ENCODE measurements at places on chromosomes 3 and 15.

DNA sequence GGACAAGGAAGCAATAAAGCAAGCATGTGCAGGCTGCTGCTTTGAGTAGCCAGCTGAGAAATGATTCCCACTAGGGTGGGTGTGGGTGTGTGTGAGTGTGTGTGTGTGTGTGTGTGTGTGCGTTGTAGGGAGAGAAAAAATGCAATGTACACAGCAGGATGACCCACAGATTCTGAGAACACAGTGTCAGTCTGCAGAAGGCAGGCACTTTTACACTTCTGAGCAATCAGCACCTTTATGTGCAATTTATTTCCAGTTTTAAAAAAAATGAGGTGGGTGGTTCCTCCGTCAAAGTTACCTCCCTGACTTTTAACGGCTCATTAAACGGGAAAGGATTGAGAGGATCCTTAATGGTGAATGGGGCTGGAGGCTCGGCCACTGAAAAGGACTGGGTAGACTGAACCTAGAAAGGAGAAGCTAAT lies 38.5 kb upstream of the LIPC start:
- no peak for DNase-seq

DNA sequence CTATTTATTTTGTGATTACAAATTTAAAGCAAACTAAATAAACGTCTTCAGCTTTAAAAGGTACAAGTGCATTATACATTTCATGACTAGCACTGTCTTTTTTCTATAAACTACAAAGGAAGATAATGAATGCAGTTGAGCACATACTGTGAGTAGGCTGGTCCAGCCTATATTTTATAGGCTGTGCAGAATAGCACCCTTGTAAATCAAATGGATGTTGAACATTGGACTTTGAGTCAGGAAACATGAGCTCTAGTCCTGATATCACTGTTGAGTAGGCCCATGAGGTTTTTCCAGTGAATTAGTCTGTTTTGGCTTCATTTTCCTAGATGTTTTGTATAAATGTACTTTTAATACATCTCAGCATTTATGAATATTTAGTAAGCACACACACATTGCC lies 447.3 kb upstream of the KCNMB2 start:
- DNase-seq, result no peak

DNA sequence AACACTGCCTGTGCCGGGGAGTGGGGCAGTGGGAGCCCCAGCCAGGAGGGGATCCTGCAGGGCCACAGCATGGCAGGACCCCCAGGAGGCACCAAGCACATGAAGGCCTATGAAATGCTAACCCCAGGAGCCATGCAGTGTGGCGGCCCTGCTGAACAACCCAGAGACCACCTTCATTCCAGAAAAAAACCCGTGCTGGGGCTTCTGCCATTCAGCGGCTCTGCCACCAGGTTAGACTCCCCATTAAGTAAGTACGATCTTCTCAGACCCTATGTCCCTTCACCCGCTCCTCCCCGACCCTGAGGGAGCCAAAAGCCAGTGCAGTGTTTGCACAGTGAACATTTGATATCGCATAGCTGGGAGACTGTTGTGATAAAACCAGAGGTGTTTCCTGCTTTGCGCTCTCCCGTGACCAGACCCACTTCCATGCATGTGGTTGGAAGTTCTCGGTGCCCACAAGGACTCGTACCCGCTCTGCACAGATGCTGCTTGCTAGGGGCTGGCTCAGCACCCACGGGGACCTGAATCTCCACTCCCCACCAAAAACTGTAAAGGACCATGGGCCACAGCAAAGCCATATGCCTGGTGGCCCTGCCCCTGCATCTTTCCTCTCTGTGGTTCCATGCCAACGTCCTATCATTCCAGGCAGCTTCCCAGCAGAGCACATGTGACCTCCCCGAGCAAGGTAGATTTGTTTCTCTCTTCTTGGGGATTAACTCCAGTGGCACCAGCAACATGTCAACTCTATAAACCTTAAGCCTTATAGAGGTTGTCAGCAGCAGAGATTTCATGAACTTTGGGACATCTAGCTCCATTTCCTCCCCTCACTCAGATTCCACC lies 5.3 kb downstream of the PLA2G4D start:
- no peak for DNase-seq

DNA sequence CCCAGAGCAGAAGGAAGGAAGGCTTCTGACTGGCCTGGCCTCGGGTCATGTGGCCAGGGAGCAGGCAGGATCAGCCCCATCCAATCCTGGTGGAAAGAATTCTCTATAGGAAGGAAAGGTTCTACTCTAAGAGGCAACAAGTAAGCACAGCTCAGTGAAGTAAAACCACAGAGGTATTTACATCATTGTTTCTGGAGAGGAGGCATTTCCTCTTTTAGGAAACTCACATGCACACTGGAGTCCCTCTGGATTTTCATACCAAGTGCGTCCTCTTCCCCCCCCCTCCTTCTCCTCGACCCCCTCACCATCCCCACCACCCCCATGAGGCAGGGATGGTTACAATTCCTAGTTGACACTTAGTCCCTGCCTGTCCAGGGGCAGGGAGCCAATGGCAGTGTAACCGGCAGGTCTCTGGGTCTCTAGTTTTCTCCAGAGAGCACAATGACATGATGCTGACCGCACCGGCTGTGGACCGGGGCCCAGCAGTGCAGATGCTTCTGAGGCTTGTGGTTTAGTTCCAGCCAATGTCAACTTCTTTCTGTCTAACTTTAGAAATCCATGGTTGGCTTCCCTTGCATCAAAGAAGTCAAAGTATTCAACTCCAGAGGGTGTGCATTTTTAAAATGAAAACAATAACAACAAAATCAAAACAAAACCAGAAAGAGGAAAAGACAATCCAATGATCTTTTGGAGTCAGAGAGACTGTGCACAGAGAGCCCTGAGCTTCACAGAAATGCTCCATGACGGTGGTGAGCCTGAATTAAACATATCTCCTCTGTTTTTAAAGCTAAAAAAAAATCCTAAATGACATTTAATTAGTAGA lies 230.3 kb upstream of the TLE3 start:
- peak; percentile 62 for DNase-seq

DNA sequence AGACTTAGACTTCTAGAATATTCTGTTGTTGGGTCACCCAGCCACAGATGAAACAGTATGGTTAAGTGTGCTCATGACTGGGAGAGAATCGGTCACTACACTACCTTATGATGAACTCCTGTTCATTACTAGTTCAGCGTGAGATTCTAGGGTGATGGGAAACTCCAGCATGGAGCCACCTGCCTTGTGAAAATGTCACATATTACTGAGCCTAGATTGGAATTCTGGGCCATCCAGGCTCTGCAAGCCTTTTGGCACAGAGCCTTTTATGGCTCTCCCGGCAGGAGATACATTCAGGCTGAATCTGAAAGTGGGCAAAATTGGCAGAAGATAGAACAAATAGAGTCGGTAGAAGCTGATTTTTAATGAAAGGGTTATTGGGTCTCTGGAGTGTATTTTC lies 19.0 kb downstream of the NANOGP8 start:
- DNase-seq, result no peak

GRCh38 chr3:11362600-11362999 lies 90.4 kb downstream of the ATG7 start:
- no peak for DNase-seq

GRCh38 chr15:93497291-93497690 lies 408.3 kb upstream of the RGMA start:
- DNase-seq, result no peak

DNA sequence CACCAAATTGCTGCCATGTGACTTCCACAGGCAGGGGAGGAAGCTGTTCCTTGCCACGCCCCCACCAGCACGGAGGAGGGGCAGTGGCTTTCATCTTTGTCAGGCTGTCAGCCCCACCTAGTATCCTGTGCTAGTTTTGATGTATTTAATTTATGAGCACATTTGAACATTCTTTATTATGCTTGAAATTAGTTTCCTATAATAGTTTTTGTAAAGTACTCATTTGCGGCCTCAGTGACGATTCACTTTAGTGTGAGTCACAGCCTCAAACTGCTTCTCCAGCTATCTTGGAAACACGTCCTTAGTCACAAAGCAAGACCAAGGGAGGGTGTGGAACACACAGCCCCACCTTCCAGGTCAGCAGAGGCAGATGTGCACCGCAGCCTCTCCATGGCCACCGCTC lies 239.9 kb upstream of the ATP10A start:
- no peak for DNase-seq

DNA sequence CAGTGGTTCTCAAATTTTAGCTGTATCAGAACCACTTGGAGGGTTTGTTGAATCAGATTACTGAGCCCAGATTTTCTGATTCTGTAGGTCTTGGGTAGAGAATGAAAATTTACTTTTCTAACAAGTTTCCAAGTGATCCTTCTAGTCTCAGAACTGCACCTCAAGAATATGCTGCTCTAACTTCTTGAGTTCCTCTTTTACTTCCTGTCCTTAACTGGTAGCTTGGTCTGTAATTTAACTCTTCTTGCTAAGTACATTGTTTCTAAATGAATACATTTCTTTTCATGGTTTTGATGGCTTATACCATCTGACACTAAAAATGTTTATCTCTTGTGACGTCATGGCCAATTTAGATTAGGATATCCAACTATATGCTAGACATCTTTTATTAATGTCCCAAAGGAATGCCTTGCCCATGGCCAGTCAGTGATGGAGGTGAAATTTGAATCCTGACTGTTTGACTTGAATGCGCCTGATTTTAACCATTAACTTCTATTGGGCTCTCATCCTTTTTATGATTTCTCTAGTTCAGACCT lies 262.6 kb upstream of the NAALADL2 start:
- no peak for DNase-seq

DNA sequence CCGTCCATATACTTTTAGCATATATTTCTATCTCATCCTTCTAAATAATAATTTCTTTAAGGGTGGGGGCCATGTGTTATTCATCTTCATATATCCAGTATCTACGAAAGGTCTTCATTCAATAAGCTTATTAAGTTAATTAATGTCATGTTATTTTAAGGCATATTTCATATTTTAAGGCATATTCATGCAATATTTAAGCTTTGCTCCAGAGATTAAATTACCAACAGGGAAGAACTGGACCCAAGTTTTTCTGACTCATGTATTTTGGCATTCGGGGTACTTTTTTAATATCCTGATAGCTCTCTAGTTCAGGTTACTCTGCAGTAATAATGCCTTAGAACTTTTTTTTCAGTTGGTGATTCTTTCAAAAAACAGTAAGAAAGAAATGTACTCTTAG lies 27.4 kb downstream of the PHC3 start:
- DNase-seq, result no peak

DNA sequence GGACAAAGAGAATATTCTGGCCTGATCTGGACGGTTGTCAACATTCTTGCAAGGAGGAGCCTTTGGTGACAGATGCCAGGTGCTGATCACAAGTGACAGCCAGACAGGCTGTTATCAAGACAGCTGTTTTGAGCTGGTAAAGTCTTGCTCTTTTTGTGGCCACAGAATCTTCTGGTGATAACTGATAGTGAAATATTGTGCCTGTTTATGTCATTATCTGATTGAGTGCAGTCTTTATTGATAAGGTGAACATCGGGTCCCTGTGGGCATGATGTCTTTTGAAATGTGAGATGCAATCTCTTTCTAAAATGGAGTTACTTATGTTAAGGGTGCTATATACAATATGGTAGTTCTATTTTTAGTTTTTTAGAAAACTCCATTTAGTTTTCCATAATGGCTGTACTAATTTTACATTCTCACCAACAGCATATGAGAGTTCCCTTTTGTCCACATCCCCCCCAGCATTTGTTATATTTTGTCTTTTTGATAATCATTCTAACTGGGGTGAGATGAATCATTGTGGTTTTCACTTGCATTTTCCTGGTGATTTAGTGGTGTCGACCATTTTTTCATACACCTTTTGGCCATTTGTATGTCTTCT lies 10.7 kb downstream of the CEP63 start:
- no peak for DNase-seq

DNA sequence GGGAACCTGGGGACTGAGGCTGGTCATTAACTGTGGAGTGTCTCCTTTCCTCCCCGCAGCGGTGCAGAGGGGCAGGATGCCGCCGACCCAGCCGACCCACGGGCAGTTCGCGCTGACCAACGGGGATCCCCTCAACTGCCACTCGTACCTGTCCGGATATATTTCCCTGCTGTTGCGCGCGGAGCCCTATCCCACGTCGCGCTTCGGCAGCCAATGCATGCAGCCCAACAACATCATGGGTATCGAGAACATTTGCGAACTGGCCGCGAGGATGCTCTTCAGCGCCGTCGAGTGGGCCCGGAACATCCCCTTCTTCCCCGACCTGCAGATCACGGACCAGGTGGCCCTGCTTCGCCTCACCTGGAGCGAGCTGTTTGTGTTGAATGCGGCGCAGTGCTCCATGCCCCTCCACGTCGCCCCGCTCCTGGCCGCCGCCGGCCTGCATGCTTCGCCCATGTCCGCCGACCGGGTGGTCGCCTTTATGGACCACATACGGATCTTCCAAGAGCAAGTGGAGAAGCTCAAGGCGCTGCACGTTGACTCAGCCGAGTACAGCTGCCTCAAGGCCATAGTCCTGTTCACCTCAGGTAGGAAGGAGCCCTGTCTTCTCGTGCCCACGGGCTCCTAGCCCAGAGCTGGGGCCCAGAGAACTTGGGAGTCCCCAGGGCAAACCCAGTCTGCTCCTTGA lies 3.7 kb downstream of the NR2F2 start:
- no peak for DNase-seq

DNA sequence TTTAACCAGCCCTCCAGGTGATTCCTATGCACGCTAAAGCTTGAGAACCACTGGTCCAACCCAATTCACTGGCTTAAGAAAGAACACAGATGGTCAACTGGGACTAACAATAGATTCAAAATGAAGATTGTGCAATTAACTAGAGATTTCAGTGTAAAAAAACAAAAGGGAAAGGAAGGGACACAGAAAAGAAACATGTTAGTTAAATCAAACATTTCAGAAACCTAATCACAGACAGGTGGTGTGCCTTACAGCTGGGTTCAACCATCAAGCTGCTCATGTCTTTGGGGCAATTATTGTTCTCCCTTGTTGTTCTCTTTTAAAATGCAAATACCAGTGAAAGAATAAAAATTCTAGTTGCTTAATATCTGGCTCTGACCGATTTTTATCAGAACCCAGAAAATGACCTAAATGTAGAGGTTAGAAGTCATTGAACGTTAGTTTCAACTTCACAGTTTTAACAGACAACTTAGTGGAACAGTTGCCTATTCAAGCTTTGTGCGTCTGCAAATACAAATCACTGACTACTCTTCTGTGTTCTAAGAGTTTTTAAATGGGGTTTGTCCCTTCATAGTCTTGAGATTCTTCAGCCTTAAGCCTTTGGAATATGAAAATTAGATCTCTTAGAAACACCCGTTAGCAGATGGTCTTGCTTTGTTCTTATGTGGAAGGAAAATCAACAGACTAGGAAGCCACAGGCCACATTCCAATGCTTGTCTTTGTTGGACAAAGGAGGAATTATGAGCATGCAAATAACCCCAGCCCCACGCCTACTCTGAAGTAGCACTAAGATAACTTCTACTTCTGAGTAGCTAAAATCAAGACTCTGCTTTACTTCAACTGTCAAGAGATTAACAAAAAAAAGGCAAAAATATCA lies 223.4 kb downstream of the ATP8B4 start:
- DNase-seq, result no peak

DNA sequence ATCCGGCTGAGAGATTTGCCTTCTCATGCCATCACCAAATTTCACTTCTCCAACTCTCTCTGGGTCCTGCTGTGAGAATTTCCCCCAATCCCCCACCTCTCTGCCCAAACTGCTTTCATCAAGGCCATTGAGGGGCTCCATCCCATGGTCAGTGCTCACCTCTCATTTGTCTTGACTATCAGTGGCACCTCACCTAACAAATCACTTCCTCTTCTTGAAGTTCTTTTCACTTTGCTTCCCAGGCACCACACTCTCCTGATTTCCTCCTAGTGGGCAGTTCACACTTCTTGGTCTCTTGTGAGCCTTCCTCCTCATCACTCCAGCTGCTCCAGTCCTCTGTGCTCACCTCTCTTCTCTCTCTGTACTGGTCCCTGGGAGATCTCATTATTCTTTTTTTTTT lies 169.6 kb downstream of the OPA1 start:
- DNase-seq, result no peak

- peak; percentile 50 for DNase-seq
These were observed 532 bp downstream of the B4GALT4 start for GRCh38 chr3:119240101-119240590.
